ENCODE measurements at places on chromosomes 12 and 14. TPM values are rescaled to one million over a fixed set of nuclear protein-coding genes. Genes with fewer than 3 reads are reported as not detected.

The BEGAIN gene
- 2.0 TPM for total RNA-seq

The CNTN1 gene
- not detected for total RNA-seq

The WSCD2 gene
- not detected for total RNA-seq

The GALNT8 gene
- total RNA-seq, result 0.56 TPM

The PGF gene
- total RNA-seq, result not detected

The ANG gene
- 0.92 TPM for total RNA-seq

The CLEC1A gene
- not detected for total RNA-seq

The RPL10L gene
- total RNA-seq, result not detected

The BATF gene
- total RNA-seq, result 7.8 TPM

The DHH gene
- total RNA-seq, result 0.71 TPM

The ORMDL2 gene
- total RNA-seq, result 14.9 TPM

The SYT10 gene
- not detected for total RNA-seq

The CD27 gene
- total RNA-seq, result 42.7 TPM

All from CD4-positive, alpha-beta T cell (primary cell).